ENCODE measurements at places on chromosomes 5 and 9. TPM values are rescaled to one million over a fixed set of nuclear protein-coding genes. Genes with fewer than 3 reads are reported as not detected.

Gene CREBRF
- total RNA-seq = 8.8 TPM

Gene ASPN
- not detected for total RNA-seq

Gene C7
- not detected for total RNA-seq

Gene GAPT
- total RNA-seq = 0.22 TPM

Gene FST
- total RNA-seq = 0.10 TPM

Gene CCDC171
- 2.4 TPM for total RNA-seq

Gene CCL28
- total RNA-seq = 11.9 TPM

Gene AFAP1L1
- total RNA-seq = 0.66 TPM

Gene SLC2A6
- total RNA-seq = 8.9 TPM

Gene MLANA
- not detected for total RNA-seq

Gene TSLP
- 1.1 TPM for total RNA-seq

Gene DRD1
- total RNA-seq = not detected

Gene BRINP1
- not detected for total RNA-seq

Gene NR5A1
- total RNA-seq = not detected

Gene PCDHA3
- total RNA-seq = not detected

Gene NMRK1
- 8.5 TPM for total RNA-seq

Gene NKD2
- total RNA-seq = 0.66 TPM

Gene ROPN1L
- not detected for total RNA-seq

Gene GALNT10
- 19.8 TPM for total RNA-seq

Gene PCDHB8
- total RNA-seq = not detected

Gene HMCN2
- total RNA-seq = not detected

Gene IL6ST
- total RNA-seq = 47.1 TPM

Gene RASGEF1C
- total RNA-seq = not detected

Gene COL27A1
- 11.4 TPM for total RNA-seq

Gene SLC4A9
- total RNA-seq = not detected

Gene FCN2
- not detected for total RNA-seq

Gene FBXL7
- total RNA-seq = not detected

Gene MRPS27
- 102 TPM for total RNA-seq

Gene MRPL36
- 108 TPM for total RNA-seq

Gene SCGB3A2
- total RNA-seq = not detected

Gene FAM221B
- total RNA-seq = not detected

Gene SLC6A3
- not detected for total RNA-seq

Gene TRPM6
- not detected for total RNA-seq

Gene PALM2AKAP2
- not detected for total RNA-seq

Gene LRRC19
- total RNA-seq = not detected

Gene TNFSF8
- total RNA-seq = 59.9 TPM

Gene PIP5K1B
- 1.9 TPM for total RNA-seq

Gene NR2F1-AS1
- not detected for total RNA-seq

Gene TRIO
- 9.8 TPM for total RNA-seq

Gene CTXN3
- not detected for total RNA-seq

Gene CNTLN
- 0.60 TPM for total RNA-seq

Gene MEGF9
- 3.9 TPM for total RNA-seq

Gene FBXO4
- total RNA-seq = 16.2 TPM

Gene CMYA5
- total RNA-seq = 0.29 TPM

Gene IFNK
- total RNA-seq = not detected

Gene LCN6
- not detected for total RNA-seq

Gene NREP
- 15.7 TPM for total RNA-seq

Gene CD14
- 0.58 TPM for total RNA-seq

Gene TMEM252
- total RNA-seq = not detected

Gene TLX3
- total RNA-seq = not detected

Gene CEL
- total RNA-seq = 2.8 TPM
